MM.1S (cell line): ENCODE measurements at places on chromosomes 16 and 17.

GRCh38 chr17:82636626-82637598 is 11.3 kb downstream of the WDR45B start:
- DNase-seq, result no peak

- no peak for DNase-seq
Observed at GRCh38 chr17:39487946-39488345, 26.7 kb downstream of the CDK12 start.

DNA sequence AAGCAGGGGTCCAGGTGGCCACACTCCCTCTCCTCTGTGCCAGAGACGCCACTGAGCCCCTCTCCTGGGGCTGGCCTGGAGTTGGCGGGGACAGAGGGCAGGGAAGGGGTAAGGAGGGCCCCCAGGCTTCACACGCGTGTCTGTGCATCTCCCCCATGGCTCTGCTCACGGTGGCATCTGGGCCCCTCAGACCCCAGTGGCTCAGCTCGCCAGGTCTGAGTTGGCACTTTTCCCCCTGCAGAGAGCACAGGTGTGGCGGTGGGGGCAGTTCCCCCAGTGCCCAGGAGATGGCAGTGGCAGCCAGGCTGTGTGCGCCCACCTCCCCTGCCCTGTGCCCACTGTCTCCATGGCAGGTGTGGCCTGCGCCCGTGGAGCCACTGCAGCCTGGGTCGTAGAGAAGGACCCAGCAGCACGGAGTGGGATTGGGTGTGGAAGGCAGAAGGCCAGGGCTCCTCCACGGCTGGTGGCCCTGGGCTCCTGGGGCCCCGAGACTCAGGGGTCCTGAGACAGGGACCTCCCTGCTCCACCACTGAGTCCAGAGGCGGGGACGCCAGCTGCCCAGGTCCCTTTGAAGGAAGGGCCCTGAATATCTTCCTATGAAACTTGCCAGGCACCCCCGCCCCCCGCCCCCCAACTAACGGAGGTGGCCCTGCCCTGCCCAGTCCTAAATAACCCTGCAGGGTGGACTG is 4.3 kb upstream of the APRT start:
- peak; percentile 21 for DNase-seq

- DNase-seq, result no peak
Observed at GRCh38 chr17:45273551-45273957, 11.7 kb upstream of the SPATA32 start.
